ENCODE measurements at places on chromosomes 12 and 14.

GRCh38 chr12:108419949-108420348 lies 80.8 kb upstream of the CMKLR1 start:
- no peak for DNase-seq

DNA sequence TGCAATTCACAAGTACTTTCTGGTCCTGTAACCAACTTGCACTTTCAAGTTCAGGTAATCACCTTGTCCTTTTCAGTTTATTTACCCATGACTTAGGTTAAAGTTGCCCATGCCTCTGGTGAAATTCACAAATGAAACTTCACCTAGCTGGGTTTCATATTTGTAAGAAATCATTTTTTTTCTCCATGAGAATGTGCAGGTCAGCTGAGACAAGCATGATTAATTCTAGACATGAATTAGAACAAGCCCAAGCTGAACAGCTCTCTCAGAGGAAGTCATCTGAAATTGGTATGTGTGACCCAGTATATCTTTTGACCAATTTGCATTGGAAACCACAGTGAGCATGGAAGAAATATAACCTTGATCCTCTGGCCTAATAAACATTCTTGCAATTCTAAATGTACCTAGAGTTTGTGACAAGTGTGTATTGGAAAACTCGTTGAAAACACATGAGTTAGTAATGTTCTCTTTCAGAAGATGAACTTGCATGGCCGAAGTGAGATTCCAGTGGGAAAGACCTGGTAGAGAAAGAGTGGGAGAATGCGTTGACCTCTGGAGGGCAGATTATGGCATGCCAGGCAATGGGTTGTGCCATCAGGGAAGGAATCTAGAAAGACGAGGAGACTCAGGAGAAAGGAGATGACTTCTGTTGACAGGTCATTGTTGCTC lies 486.5 kb downstream of the ZFP36L1 start:
- no peak for DNase-seq

DNA sequence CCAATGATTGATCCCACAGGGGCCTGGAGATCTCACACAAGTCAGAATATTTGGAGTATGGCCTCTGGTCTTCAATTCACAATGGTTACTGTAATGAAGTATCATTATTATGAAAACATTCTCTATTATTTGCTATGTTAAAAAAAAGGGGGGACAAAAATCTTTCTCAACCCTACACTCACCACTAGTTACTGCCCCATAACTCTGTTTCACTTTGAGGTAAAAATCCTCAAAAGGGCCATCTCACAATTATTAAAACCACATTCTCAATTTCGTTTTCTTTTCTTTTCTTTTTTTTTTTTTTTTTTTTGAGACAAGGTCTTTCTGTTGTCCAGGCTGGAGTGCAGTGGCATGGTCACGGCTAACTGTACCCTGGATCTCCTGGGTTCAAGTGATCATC lies 59.6 kb upstream of the KCNC2 start:
- no peak for DNase-seq

GRCh38 chr14:78403278-78403815 lies 233.2 kb downstream of the NRXN3 start:
- DNase-seq, result no peak

DNA sequence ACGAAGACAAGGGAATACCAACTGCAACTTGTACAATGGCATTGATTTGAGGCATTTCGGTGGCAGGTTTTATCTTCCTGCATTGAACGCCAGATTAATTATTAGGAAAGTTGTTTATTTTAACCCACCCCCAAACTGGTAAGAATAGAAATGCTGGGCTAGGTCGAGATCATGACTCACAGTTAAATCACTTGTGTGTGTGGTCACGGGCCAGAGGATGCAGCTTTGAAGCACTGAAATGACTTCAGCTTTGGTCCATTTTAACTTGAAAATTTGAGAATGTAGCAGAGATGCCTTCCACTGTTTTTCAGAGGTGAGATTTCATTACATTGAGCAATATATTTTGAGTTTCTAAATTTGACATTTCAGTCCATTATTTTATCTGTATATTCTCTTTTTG lies 23.6 kb upstream of the KCNH3 start:
- no peak for DNase-seq

DNA sequence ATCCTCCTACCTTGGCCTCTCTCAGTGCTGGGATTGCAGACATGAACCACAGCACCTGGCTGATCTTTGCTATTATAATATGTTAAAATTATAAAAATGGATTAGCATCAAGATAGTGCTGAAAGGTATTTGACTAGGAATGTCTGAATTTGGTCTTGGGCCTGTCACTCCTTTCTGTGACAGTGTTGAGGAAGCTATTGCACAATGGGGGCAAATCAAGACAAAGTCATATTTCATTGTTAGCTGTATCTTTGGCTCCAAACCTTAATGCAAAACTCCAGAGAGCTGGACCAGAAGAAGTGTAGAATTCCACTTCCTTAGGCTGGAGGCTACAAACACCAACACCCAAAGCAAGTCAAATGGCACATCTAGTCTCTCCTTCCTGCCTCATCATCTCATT lies 42.2 kb downstream of the ZCRB1 start:
- DNase-seq, result no peak

GRCh38 chr14:67240168-67240932 lies 885 bp upstream of the PALS1 start:
- no peak for DNase-seq

GRCh38 chr14:95964901-95965300 lies 74.3 kb upstream of the C14orf132 start:
- no peak for DNase-seq
